ENCODE measurements at places on chromosomes 11 and 22. TPM values are rescaled to one million over a fixed set of nuclear protein-coding genes. Genes with fewer than 3 reads are reported as not detected.
A peak's percentile ranks its signal among the peaks of the same experiment; 100 is the strongest.

Gene FAM83F
- total RNA-seq = 0.91 TPM

GRCh38 chr11:122822241-122822640 is 16.1 kb upstream of the CRTAM start:
- peak; percentile 6 for DNase-seq

DNA sequence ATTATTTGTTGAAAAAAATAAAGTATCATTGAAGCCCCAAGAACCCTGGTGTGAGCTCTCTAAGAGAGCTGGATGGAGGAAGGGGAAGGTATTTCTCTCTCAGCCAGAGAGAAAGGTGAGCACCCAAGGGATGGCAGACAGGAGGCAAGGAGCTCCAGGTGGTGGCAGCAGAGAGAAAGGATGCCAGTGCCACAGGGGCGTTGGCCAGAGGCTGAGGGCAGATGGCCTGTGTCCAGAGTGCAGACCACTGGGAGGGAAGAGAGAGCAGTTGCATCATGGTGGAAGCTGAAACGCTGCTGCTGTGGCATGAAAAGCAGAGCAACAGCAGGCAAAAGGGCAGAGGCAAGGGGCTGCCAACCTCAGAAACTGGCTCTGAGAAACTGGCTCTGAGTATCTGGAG is 8.5 kb downstream of the SPON1 start:
- DNase-seq = peak; percentile 48

Gene CNIH2
- total RNA-seq = 1.3 TPM

Gene CTR9
- total RNA-seq = 43.9 TPM

Gene SLC17A6
- total RNA-seq = not detected

Gene OR51B2
- not detected for total RNA-seq

DNA sequence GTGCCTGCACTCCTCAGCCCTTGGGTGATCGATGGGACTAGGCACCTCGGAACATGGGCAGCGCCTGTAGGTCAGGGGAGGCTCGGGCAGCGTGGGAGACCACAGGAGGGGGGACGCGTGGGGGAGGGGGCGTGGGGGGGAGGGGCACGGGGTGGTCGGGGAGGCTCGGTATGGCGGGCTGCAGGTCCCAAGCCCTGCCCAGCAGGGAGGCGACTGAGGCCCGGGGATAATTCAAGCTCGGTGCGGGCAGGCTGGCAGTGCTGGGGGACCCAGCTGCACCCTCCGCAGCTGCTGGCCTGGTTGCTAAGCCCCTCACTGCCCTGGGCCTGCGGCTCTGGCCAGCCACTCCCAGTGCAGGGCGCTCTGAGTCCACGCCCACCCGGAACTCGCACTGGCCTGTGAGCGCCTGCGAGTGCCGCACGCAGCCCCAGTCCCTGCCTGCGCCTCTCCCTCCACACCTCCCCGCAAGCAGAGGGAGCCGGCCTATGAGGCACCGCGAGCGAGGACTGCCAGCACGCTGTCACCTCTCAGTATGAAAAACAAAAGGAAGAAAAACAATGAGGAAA is 1698.3 kb upstream of the RAG2 start:
- DNase-seq = no peak

DNA sequence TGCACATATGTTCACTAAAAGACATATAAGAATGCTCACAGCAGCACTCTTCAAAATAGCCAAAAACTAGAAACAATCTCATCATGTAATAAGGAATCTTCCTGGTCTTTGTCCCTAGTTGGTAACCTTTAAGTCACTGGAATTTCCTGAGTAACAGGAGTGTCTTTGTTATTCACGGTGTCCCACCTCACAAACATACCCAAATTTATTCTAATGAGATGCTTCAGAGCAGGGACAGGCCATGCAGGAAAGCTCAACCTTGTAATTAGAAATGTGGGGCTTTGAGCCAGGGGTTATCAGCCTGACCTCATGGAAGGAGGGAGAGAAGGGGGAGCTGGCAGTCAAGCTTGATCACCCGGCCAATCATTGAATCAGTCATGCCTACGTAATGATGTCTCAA is 40.3 kb upstream of the NFRKB start:
- DNase-seq = no peak

- no peak for DNase-seq
These were observed 73.7 kb downstream of the MN1 start for GRCh38 chr22:27727673-27728451.

DNA sequence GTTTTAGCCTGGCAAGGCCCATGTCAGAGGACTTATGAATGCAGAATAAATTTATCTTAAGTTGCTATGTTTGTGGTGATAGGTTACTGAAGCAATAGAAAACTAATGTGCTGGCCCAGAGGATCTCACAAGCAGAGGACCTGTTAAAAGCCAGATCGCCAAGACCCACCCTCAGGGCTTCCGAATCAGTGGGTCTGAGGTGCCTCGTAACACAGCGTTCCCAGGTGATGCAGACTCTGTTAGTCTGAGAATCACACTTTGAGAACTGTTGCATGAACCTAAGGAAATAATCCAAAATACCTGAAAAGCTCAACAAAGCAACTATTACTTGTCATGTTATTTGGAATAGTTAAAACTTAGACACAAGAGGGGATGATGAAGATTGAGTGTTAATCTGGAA is 6.7 kb upstream of the SCARF2 start:
- no peak for DNase-seq

Gene MIOX
- total RNA-seq = 0.32 TPM

DNA sequence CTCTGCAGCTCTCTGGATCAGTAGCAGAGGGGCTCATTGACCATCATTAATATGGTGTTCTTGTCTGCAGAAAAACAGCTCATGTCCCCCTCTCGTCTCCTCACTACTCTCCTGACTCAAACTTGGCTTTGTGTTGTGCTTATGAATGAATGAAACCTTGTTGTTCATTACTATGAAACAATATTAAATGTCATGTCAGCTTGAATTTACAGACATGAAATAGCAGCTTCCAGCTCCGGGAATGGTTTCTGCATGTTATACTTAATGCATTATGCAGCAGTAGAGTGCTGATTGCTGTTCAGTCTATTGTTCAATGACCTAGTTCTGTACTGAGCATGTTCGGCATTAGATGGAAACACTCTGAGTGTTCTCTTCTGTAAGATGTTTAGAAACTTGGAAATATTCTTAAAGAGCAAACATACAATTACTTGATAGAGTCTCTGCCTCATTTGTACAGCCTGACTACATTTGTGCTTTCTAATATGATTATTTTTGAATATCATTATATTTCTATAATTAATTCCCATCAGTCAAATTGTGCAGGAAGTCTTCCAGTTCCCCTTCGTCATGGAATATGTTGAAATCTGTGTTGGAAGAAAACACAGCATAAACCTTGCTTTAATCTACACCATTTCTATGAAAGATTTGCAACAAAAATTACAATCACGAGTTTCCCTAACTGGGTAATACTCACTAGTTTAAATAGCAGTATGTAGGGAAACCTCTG is 340.4 kb downstream of the SOX6 start:
- no peak for DNase-seq

DNA sequence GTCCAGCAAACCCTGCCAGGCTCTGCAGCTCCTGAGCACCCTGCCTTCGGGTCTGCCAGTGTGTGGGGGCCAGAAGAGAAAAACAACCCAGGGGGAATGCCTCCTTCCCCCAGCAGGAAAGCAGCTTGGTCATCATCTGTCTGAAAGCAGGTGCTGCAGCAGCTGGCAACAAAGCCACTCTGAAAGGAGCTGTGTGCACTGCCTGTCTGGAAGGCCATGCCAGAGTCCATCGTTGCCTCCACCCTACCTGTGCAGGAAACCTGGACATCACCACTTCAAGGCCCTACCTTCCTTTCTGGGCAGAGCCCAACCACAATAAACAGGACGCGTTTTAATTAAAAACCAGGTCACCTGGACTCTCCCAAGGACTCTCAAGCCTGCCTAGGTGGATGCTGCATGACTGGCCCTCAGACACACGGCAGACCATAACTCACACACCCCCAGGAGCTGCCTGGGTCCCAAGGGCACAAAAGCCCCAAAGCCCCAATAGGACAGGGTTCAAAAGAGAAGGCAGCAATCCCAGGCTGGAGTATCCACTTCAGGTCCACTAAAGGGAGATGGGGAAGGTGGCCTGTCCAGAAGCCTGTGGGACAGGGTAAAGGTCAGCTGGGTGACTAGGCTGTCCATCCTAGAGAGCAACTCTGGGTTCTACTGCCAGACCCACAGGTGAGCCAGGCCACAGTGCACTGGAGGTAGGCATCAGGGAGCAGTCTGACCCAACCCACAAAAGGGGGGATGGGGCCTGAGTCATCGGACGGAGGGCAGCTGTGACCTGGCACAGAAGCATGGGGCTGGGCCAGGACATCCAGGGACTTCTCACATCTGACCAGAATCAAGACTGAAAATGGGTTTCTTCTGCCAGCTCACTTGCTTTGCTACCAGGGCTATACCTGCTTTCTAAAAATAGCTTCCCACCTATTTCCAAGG is 6.1 kb downstream of the GNB1L start:
- DNase-seq = no peak

- no peak for DNase-seq
These were observed 243.7 kb downstream of the BRD1 start for GRCh38 chr22:49583886-49584505.

Gene PNPLA5
- not detected for total RNA-seq

DNA sequence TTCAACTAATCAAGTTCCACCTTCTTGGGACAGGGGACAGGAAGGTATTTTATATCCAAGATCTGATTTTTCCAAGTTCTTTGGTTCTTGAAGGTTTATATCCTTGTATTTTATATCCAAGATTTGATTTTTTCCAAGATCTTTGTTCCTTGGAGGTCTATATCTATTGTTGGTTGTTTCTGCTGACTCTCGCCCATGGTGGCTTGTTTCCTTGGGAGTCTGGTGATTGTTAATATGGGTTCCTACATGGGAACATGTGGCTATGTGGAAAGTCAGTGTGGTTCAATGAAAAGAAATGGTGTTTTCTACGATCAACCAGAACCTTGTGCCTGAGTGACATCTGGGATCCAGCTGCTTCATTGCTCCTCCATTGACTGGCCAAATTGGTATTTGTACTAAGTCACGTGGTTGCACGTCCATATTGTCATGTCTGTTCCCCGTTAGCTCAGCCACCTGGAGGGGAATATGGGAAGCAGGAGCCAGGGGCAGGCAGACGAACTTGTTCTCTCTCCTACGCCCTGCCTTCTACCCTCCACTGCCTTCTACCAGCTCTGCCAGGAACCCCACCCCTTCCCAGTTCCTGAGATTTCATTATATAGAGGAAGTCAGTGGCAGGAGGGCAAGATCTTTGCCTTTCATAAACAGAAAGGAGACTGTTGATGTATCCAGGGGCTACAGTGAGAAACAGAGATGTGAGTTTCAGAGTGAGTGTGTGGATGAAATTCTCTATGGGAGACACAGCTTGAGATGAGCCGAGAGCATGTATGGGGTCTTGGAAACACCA is 11.1 kb upstream of the CSF2RB start:
- DNase-seq = no peak

Gene LYVE1
- not detected for total RNA-seq

Gene AMOTL1
- total RNA-seq = 2.3 TPM

- DNase-seq = no peak
These were observed 8.3 kb upstream of the MIEF1 start for GRCh38 chr22:39493759-39494158.

DNA sequence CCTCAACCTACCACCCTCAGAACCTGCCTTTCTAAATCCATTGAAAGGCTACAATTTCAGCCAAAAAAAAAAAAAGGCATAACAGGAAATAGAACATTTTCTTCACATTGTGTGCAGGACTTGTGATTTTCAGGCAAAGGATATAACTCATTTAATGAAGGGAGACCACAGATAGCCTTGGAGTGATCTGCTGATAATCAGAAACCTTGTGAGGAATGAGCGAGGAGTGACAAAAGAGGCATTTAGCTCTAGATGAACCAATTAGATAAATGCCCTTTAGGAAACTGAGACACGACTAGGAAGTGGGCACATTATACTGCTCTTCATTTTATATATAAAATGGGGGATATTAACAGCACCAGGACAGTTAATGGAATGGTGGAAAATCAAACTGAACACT is 216.5 kb upstream of the GRIA4 start:
- DNase-seq = no peak

DNA sequence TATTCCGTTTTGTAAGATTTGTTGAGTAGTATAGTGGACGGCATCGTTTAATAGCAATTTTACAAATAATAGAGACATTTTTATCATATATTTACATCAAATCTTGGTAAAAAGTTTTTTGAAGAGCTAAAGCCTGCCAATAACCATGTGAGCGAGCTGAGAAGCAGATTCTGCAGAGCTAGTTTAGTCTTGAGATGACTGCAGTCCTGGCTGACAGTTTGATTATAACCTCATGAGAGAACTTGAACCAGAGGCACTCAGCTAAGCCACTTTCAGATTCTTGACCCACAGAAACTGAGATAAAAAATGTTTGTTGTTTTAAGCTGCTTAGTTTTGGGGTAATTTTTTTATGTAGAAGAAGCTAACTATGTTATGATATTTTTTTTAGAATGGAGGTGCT is 78.9 kb downstream of the PDE3B start:
- no peak for DNase-seq

DNA sequence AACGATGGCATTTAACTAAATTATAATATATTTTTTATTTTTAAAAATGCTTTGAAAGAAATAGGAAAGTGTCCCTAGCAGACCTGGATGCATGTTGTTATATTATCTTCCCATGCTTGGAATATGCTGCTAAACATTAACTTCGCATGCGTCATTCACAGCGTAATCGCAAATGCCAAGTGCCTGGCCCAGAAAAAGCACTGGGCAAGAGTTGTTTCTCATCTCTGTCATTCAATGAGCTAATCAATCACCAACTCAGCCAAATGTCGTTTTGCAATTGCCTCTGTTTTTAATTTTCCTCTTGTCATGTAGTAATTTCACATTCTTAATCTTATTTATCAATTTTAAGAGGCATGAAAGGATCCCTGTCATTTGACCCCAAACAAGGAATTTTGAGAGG is 1421.9 kb downstream of the BRD1 start:
- no peak for DNase-seq

Gene NNMT
- not detected for total RNA-seq

- no peak for DNase-seq
These were observed 126.6 kb downstream of the KCNC1 start for GRCh38 chr11:17861036-17861755.

GRCh38 chr11:13111813-13112130 is 102.7 kb downstream of the RASSF10 start:
- DNase-seq = no peak

Gene HIPK3
- 26.8 TPM for total RNA-seq

DNA sequence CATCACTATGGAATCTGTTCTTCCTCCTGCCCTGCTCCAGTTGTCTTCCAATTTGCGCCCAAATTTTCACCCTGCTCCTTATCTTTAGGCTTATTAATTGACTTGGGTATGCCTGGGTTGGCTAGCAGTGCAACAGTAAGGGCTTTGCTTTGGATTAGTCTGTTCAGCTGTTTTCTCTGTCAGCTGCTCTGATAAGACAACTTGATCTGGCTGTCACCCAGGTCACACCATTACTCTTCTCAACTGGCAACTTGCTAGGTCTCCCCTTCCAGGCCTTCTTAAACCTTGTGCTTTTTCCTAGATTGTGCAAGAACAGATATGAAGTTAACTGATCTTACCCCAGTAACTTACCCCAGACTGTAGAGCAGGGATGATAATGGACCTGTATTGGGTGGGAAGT is 357.8 kb upstream of the LARGE1 start:
- DNase-seq = no peak
